ENCODE measurements at places on chromosomes 12 and 14. TPM values are rescaled to one million over a fixed set of nuclear protein-coding genes. Genes with fewer than 3 reads are reported as not detected.

- H3K27ac ChIP-seq: no peak overlapping the region
- H3K4me3 ChIP-seq: no peak overlapping the region
- DNase-seq: peak; percentile 77
Measured at GRCh38 chr14:64891839-64892375, 12.2 kb upstream of the SPTB start.

DNA sequence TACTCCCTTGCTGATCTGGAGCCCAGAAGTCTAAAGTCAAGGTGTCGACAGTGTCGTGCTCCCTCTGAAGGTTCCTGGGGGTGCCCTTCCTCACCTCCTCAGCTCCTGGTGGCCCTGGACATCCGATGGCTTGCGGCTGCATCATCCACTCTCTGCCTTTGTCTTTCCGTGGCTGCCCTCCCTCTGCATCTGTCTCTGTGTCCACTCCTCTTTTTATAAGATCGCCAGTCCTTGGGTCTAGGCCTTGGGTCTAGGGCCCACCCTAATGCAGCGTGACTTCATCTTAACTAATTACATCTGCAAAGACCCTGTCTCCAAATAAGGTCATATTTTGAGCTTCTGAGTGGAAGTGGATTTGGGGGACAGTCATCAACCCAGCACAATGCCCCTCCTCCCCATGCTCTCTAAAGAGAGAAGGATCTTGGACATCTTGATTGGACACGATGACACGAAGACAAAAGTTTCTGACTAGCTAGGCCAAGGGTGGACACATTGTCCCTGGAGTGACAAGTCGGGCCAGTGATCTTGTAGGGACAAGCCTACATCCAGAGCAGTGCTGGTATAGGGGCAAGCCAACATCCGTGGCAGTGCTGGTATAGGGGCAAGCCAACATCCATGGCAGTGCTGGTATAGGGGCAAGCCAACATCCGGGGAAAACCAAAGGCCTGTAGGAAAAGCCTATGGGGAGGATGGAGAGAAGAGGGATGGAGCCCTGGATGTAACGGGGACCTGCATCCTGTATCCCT is 93.9 kb upstream of the DIO3 start:
- H3K27ac ChIP-seq: no peak overlapping the region
- H3K27me3 ChIP-seq: no peaks in the 10 kb centered on the region
- DNase-seq: no peak
- H3K36me3 ChIP-seq: no peaks in the 10 kb centered on the region

- no peaks in the 10 kb centered on the region for H3K4me1 ChIP-seq
- no peak overlapping the region for H3K27ac ChIP-seq
- H3K27me3 ChIP-seq: no peaks in the 10 kb centered on the region
- no peak overlapping the region for H3K4me3 ChIP-seq
Measured at GRCh38 chr14:89227496-89227836, 189.6 kb downstream of the FOXN3 start.

GRCh38 chr12:94143951-94144350 is 4.4 kb upstream of the PLXNC1 start:
- no peak overlapping the region for H3K27ac ChIP-seq
- no peaks in the 10 kb centered on the region for H3K4me1 ChIP-seq
- no peak overlapping the region for H3K4me3 ChIP-seq
- H3K27me3 ChIP-seq: peaks cover 43% of the 10 kb centered on the region
- DNase-seq: no peak

GRCh38 chr12:19614601-19615383 is 175.5 kb downstream of the AEBP2 start:
- H3K4me1 ChIP-seq: no peaks in the 10 kb centered on the region
- H3K36me3 ChIP-seq: no peaks in the 10 kb centered on the region
- H3K27ac ChIP-seq: no peak overlapping the region

DNA sequence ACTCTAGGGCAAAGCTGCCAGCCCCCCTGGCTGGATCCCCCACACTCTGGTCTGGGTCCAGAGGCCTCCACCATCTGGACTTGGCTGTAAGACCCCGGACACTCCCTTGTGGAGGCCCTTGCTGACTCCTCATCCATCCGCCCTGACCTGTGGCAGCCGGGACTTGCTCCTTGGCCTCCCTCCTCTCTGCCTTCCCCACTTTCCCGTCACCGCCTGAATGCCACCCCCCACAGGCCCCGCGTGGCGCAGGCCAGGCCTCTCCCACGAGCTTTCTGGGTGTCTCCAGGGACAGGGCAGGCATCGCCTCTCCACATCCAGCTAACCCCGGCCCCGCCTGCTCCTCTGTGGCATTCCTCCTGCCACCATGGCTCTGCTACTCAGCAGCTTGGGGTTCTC is 14.1 kb downstream of the JAG2 start:
- no peak for DNase-seq
- no peaks in the 10 kb centered on the region for H3K4me1 ChIP-seq
- no peak overlapping the region for H3K27ac ChIP-seq
- no peaks in the 10 kb centered on the region for H3K36me3 ChIP-seq
- no peaks in the 10 kb centered on the region for H3K27me3 ChIP-seq

DNA sequence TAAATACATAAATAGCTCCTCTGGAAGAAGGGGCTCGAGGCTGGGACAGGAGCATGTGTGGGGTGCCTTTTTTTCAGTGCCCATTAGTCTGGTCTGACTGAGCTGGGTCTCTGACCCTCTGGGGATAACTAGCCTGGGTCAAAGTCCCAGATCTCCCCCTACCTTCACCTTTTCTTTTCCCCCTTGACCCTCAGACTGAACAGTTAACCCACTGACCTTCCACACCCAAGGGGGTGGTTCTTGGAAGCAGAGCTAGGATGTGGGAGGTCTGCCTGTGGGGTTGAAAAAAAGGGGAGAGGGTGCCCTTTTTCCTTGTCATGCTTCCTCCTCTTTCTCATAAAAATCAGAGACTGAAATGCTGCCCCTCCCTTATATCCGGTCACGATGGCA is 925 bp upstream of the GLI1 start:
- H3K27ac ChIP-seq: peak overlapping the region; percentile 62
- peak overlapping the region; percentile 85 for H3K4me3 ChIP-seq
- no peaks in the 10 kb centered on the region for H3K27me3 ChIP-seq
- peaks cover 12% of the 10 kb centered on the region for H3K4me1 ChIP-seq
- no peak for DNase-seq
- no peaks in the 10 kb centered on the region for H3K36me3 ChIP-seq

- no peaks in the 10 kb centered on the region for H3K4me1 ChIP-seq
- H3K36me3 ChIP-seq: no peaks in the 10 kb centered on the region
- H3K4me3 ChIP-seq: no peak overlapping the region
Measured at GRCh38 chr14:75675265-75675960, 14.4 kb downstream of the TTLL5 start.

The FAM186B gene
- 0.51 TPM for total RNA-seq

GRCh38 chr12:93832131-93832530 is 155.0 kb downstream of the CRADD start:
- H3K4me1 ChIP-seq: peaks cover 5% of the 10 kb centered on the region
- no peak overlapping the region for H3K27ac ChIP-seq
- H3K36me3 ChIP-seq: no peaks in the 10 kb centered on the region
- no peak overlapping the region for H3K4me3 ChIP-seq
- H3K27me3 ChIP-seq: no peaks in the 10 kb centered on the region

DNA sequence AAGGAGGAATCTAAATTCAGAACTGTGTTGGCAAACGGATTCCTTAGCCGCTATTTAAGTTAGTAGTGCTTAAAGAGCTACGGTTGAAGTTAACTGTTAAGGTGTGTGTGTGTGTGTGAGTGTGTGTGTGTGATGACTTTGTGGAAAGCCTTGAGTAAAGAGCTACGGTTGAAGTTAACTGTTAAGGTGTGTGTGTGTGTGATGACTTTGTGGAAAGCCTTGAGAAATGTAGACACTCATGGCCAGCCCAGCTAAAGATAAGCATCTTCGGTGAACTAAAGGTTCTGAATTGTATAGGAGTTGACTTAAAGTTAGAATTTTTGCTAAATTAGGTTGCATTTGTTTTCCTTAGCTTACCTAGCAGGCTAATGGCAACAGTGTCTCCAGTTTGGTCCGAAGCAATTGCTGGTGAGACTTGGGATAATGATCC is 1.4 kb downstream of the KTN1 start:
- no peaks in the 10 kb centered on the region for H3K36me3 ChIP-seq
- peaks cover 9% of the 10 kb centered on the region for H3K4me1 ChIP-seq

DNA sequence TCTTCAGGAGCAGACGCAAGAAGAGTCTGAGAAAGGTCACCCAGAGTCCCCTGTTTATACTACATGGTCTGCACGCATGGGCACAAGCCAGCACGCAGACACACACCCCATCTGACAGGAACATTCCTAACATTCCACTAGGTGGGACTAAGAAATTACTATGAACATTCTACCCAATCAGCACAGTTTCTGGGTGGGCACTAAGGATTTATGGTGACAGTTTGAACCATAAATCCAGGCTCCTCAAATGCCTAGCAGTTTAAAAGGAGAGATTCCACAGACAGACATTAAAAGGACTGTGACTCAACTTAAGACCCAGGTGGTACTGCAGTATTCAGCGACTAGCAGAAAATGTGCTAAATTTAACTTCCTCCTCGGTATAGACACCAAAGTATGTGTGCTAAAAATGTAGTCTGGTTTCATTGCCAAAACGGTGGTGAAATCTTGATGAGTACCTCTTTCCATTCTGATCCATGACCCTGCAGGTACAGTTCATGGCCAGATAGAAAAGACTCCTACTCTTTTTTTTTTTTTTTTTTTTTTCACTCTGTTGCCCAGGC is 16.2 kb downstream of the ABHD4 start:
- H3K4me1 ChIP-seq: peaks cover 8% of the 10 kb centered on the region
- H3K27ac ChIP-seq: peak overlapping the region; percentile 64
- no peak overlapping the region for H3K4me3 ChIP-seq
- no peaks in the 10 kb centered on the region for H3K27me3 ChIP-seq
- H3K36me3 ChIP-seq: peaks cover 19% of the 10 kb centered on the region

GRCh38 chr12:38555620-38556591 is 239.3 kb downstream of the ALG10B start:
- H3K27ac ChIP-seq: no peak overlapping the region
- no peak overlapping the region for H3K4me3 ChIP-seq
- H3K4me1 ChIP-seq: no peaks in the 10 kb centered on the region
- H3K36me3 ChIP-seq: no peaks in the 10 kb centered on the region
- DNase-seq: no peak

DNA sequence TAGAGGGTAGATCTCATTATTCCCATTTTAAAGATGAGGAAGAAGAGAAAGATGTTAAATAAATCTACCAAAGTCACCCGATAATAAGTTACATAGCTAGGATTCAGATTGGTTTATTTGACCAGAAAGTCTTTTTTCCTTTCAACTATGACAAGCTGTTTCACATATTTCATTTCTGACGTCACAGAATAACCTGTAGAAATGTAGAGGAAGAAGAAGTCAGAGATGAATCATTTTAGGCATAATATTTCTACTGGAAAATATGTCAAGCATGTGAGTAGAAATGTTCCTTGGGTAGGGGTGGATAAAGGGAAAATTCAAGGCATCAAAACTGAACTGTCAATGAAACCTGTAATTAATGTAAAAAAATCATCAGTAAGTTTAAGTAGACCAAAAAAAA is 107.0 kb downstream of the MGST1 start:
- no peak overlapping the region for H3K4me3 ChIP-seq
- no peaks in the 10 kb centered on the region for H3K36me3 ChIP-seq

The KITLG gene
- total RNA-seq: 64.6 TPM

The TCL1B gene
- not detected for total RNA-seq

DNA sequence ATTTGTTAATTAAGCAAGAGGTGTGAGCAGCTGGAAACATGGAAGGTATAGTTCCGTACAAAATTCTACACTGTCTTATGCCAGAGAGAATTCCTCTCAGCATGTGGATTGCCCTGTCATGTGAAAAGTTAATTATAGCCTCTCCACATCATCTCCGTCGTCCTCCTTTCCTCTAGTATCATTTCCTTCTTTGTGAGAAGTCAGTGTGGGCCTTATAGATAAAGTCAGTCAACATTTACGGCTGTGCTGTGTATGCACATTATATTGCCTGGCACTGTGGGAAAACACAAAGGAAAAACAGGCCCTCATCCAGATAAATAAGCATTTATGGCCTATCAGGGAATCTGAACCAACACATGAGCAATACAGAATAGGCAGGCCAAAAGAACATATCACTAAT is 236.6 kb downstream of the SEC23A start:
- H3K27me3 ChIP-seq: no peaks in the 10 kb centered on the region
- no peak for DNase-seq
- no peaks in the 10 kb centered on the region for H3K36me3 ChIP-seq
- H3K4me3 ChIP-seq: no peak overlapping the region

The WASHC4 gene
- total RNA-seq: 98.3 TPM

- peak overlapping the region; percentile 90 for H3K27ac ChIP-seq
- H3K27me3 ChIP-seq: no peaks in the 10 kb centered on the region
- peaks cover 33% of the 10 kb centered on the region for H3K4me1 ChIP-seq
Measured at GRCh38 chr12:124517260-124518050, 50.0 kb downstream of the NCOR2 start.

The CELA1 gene
- not detected for total RNA-seq

GRCh38 chr14:106776395-106776983 is 1250.1 kb downstream of the TMEM121 start:
- H3K27me3 ChIP-seq: no peaks in the 10 kb centered on the region
- no peak overlapping the region for H3K27ac ChIP-seq
- H3K4me1 ChIP-seq: no peaks in the 10 kb centered on the region
- no peak overlapping the region for H3K4me3 ChIP-seq
- H3K36me3 ChIP-seq: no peaks in the 10 kb centered on the region

DNA sequence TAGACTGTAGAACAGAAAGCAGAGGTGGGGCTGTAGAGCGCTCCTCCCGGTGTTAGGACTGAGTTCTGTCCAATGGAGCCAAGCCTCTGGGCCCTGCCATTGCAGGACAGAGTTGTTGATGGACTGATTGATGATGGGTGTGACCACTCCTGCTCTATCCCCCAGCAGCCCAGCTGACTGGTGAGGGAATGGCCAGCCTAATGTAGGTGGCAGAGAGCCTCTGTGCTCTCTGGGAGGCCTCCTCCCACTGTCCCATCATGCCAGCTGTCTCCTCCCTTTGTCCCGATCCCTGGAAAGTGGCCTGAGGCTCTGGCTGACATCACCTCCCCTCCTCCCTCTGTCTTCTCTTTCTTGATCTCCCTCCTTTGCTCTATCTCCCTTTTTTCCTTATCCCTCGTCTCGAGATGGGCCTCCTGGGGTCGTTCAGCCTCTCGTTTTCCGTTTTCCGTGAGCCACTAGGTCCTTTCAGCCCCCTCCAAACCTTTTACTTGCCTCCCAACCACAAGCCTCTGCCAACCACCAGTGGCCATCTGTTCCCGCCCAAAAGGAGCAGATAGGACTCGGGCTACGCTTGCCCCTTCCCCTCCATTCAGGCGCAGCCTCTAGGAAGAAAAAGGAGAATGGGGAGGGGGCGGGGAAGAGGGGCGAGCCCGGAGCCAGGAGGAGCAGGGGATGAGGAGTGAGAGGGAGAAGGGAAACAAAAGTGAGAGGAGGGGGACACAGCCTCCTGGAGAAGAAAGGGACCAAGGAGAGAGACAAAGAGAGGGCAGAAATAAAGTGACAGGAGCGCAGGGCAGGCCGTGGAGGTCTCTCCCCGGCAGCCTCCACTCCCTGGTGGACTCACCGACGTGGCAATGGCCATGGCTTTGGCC is 572 bp downstream of the EFS start:
- peak overlapping the region; percentile 62 for H3K4me3 ChIP-seq
- DNase-seq: peak; percentile 13
- peaks cover 20% of the 10 kb centered on the region for H3K27me3 ChIP-seq
- H3K27ac ChIP-seq: peak overlapping the region; percentile 62
- H3K4me1 ChIP-seq: no peaks in the 10 kb centered on the region

GRCh38 chr12:46523863-46524770 is 151.5 kb upstream of the SLC38A2 start:
- peak overlapping the region; percentile 42 for H3K4me3 ChIP-seq
- no peaks in the 10 kb centered on the region for H3K27me3 ChIP-seq

GRCh38 chr12:123850246-123851134 is 88.4 kb downstream of the DNAH10 start:
- peaks cover 5% of the 10 kb centered on the region for H3K27me3 ChIP-seq
- H3K27ac ChIP-seq: no peak overlapping the region
- no peaks in the 10 kb centered on the region for H3K36me3 ChIP-seq
- no peak for DNase-seq

- H3K4me1 ChIP-seq: peaks cover 9% of the 10 kb centered on the region
- H3K27me3 ChIP-seq: no peaks in the 10 kb centered on the region
- peak overlapping the region; percentile 85 for H3K4me3 ChIP-seq
- peaks cover 16% of the 10 kb centered on the region for H3K36me3 ChIP-seq
Measured at GRCh38 chr12:7934889-7935492, 996 bp downstream of the SLC2A3 start.
